CD4-positive, alpha-beta T cell (primary cell): ENCODE measurements at places on chromosomes 1 and 21.

DNA sequence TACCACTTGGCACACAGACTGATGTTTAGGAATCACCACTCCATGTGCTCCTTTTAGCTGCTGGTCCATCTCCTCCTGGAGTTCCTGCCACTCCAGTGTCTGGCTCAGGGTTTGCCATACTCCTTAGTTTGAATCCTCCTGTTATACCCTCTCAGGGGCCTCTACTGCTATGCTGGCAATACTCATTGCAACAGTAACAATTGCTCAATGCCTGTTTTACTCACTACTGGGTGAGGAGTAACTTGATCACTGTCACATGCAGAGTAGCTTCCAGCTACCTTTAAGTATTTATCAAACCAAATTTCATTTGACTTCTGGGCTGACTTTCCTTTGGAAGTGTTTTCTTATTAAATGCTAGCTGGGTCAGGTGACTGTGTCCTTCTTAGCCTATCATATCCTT, 107.2 kb upstream of the WLS start:
- DNase-seq, result no peak

- no peak for DNase-seq
Observed at GRCh38 chr1:40185951-40186864, 25.0 kb downstream of the RLF start.

DNA sequence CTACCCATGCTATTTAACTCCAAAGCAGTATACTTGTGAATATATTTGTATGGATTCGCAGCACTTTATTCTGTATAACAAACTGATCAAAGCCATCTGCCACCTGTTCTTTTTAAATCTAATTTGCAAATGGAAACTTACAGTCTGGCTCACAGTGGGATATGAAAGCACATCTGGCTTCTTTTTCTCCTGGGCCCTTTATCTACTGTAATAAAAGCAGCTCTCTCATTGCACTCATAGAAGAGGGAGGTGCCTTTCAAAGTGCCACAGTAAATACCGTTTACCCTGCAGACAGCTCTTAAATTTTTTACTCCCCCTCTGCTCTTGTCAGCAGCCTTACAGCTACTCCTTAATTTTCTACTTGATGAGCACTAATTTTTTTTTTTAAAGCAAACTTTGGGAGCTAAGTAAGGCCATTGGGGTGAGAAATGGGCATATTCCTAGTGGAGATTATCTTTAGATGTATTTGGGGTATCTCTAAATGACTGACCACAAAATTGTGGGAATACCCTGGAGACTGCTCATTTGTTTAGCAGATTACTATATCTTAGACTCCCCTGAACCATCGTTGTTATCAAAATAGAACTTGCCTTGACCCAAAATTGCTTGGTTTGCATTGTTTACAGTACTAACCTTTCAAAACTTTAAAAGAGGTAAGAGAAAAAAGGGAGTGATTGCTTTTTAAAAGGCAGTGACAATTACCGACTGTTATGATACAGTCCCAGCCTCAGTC, 110.1 kb downstream of the VPS13D start:
- DNase-seq, result no peak

GRCh38 chr1:55282058-55282457, 66.9 kb upstream of the USP24 start:
- DNase-seq, result no peak
